WTC11 (cell line): ENCODE measurements at places on chromosomes 16 and 17. TPM values are rescaled to one million over a fixed set of nuclear protein-coding genes. Genes with fewer than 3 reads are reported as not detected.
A peak's percentile ranks its signal among the peaks of the same experiment; 100 is the strongest.

DNA sequence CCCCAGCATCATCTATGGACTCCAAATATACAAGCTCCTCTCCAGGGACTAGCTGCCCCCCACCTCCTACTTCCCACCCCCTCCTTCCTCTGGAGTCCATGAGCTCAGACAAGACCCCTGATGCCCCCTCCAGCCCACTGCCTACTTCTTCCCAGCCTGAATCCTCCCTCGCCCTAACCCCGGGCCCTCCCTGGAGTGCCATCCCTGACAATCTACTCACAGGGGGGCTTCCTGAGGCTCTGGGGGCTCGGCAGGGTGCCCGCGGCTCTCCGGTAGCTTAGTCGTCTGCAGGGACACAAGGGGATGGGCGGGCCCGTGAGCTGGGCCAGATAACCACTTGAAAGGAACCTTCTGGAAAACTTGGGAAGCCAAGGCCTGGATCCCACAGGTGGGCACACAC is 15.1 kb downstream of the MPP3 start:
- DNase-seq, result no peak

GRCh38 chr16:49504023-49504364 is 130.4 kb downstream of the C16orf78 start:
- no peak for DNase-seq

DNA sequence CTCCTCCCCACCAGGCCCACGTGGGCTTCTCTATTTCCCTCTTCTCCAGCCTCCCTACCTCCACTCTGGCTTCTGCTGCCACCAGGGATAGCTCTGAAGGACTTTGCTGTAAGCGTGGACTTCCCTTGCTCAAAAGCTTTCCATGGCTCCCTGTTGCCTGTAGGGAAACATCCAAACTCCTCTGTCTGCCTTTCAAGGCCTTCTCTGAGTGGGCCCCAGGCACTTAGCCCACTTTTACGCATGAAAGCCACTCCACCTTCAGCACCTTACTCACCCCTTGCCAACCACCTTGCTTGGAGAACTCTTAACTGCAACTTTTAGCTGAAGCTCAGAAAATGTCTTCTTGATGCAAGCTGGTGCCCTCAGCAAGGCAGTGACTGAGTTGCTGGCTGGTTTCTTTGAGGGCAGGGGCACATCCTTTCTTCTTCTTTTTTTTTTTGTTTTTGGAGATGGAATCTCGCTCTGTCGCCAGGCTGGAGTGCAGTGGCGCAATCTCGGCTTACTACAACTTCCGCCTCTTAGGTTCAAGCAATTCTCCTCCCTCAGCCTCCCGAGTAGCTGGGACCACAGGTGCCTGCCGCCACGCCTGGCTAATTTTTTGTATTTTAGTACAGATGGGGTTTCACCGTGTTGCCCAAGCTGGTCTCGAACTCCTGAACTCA is 52.0 kb upstream of the DLX4 start:
- DNase-seq, result no peak

DNA sequence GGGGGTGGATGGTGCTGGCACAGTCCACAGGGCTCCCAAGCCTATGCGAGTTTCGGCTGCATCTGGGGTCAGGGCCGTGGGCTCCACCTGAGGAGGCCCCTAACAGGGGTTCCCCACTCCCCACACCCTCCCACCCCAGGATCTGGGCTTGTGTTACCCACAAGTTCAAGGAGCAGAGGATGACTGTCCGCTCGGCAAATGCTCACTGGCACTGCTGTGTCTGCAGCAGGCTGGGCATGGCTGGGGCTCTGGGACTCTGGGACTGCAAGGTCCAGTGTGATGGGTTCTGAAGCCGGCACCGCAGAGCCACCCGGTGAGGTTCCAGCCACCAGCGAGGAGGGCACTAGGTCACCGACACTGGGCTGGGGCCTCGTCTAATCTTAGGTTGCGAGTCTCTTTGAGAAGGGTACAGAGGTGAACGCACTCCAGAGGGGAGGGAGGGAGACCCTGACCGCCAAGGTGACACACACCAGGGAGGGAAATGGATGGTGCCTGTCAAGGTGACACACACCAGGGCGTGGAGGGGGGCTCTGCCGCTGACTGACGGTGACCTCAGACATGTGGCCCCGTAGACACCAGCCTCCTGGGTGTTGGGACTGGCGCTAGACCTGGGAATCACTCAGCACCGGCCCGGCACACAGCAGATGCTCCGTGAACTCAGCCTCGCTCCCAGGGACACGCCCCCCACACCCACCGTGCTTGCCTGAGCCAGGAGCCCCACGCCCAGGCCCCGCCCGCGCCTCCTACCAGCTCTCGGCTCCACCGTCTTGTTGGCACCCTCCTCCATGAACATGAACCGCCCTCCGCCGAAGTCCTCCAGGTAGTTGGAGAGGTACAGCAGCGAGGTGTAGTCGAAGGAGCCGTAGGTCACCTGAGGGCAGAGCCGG is 20.5 kb upstream of the HEXD start:
- DNase-seq, result no peak

DNA sequence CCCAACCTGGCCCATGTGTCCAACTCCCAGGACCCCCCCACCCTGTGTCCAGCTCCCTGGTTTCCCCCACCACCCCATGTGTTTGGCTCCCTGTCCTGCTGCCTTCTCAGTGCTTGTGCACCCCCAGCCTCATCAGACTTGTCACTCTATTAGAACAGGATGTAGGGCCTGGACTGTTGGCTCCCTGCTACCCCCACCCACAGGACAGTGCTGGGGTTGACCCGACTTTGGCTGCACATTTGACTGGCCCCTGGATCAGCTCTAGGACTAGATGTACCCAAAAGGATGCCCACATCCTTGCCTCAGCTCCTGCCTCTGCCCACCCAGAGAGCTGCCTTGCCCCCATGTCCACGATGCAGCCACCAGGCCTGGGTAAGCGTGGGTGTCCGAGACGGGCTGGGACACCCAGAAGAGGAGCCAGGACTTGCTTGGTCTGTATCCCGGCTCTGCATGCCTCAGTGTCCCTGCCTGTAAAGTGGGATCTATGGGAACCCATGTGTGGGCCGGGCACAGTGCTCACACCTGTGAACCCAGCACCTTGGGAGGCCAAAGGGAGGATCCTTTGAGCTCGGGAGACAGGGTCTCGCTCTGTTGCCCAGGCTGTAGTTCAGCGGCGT is 1.5 kb upstream of the CCDC57 start:
- no peak for DNase-seq

GRCh38 chr17:61144137-61144536 is 255.5 kb upstream of the TBX2 start:
- DNase-seq, result no peak

- no peak for DNase-seq
These were observed 27.6 kb downstream of the CYB561 start for GRCh38 chr17:63418540-63418939.

GRCh38 chr16:12398029-12398682 is 405.5 kb downstream of the CPPED1 start:
- DNase-seq, result no peak

DNA sequence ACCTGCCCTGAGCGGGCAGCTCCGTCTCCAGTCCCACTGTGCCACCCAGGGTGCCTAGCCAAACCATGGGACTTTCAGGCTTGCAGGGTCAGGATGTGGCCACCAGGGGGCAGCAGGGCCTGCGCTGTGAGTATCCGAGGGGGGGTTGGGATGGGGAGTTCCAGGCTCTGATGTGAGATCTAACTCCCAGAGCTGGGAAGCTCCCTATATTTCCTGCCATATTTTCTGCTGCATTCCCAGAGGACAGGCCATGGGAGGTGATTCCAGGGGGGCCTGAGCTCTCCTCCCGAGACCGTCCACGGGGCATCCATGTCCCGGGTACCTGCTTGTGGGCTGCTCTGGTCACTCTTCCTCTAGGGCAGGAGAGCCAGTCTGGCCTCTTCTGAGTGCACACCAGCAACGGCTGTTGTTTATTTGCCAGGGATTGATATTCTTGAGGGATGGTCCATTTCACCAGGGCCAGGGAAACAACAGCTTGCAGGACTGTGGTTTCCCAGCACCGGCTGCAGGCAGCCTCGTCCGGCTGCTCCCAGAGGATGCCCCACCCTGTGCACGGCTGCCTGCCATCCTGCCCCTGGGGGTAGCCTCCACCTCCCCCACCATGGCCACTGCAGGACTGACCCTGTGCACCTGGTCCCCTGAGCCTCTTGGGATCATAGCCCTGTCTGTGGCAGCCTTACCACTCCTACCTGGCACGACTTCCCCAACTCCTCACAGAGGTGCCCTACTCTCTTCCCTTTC is 1.2 kb downstream of the GPR142 start:
- peak; percentile 79 for DNase-seq

DNA sequence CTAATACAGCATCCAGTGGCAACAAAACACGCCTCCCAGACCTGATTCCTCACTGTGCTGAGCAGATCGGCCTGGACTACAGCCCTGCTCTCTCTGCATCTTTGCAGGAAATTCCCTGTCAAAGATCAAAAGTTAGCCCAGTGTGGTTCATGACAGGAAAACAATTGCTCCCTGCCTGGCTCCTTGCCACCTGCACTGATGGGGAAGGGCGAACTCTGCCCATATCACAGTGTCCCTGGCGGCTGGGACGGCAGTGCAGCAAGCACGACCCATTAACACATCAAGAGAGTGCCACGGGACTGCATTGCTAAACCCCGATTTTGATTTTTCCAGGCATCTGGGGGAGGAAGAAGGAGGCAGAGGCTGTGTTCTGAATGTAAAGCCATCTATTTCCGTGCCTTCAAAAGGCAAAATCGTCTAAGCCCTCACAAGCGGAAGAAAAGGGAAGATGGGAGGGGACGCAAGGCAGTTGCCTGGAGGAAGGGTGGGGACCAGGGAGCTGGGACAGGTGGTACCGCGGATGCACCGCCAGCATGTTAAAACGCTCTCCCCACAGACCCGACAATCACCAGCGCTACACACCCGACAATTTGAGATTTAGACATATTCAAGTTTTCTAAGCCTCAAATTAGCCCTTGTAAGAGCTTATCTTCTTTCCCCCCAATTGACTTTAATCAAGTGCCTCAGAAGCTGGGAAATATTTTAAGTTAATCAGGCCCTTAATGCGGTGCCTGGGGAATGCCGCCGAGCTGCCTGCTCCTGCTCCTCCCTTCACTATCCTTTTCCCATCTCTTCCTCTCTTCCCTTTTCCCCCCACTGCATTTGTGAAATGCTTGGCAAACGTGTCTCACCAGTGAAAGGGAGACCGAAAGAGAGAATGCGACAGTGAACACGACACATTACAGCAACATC is 238.8 kb upstream of the CDH5 start:
- DNase-seq, result peak; percentile 33

DNA sequence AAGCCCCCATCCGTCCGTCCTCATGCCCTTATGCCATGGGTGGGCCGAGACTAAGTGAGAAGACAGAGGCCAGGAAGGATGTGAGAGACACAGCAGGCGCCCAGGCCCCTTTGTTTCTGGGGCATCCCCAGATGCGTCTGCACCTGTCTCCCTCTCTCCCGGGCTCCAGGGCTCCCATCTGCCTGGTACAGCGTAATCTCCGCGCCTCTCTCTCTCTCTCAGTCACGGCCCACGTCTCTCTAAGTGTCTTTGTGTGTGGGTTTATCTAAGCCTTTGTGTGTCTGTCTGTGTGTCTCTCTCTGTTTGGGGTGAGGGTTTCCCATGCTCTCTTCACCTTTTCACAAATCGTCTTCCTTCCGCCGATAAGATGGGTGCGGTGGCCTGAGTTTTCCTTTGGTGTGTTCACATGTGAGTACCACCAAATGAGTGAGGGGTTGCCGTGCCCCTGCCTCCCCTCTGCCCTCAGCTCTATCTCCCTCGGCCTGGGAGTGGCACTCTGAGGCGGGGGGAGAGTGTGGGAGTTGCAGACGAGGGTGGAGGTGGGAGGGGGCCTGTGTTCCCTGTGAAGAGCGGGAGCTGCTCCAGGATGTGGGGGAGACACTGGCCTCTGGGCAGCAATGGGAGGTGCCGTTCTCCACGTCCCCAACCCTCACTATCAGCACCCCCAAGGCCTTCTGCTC is 25.8 kb upstream of the ABCC3 start:
- DNase-seq, result no peak

- DNase-seq, result peak; percentile 40
These were observed 822 bp downstream of the IGF2BP1 start for GRCh38 chr17:48997827-48998586.

- DNase-seq, result no peak
These were observed 705.5 kb upstream of the CDH8 start for GRCh38 chr16:62741692-62742091.

DNA sequence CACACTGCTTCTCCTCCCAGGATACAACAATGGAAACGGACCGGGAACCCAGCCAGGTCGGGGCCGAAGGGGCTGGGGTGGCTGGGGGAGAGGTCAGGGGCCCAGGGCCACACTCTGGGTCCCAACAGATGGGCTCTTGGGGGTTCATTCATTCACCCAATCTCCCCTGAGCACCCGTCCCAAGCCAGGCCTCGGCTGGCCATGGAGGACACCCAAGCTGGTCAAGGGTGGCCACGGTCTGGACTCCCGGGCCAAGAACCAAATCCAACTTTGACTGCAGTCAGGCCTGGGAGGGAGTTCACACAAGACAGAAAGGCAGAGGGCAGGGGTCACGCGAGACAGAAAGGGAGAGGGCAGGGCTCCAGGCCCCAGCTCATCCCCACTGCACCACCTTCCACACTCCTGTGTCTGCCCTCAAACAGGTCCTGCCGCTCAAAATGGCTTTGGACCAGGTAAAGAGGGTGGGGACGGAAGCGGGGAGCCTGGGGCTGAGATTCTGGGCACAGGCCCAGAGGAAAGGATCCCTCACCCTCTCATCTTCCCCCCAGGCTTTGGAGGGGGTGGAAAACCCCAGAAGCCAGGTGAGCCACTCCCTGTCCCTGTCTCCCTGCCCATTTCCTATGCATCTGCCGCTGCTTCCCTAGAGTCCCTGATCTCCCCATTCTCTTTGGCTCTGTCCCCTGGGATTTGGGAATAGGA is 12.3 kb upstream of the PKMYT1 start:
- DNase-seq, result no peak

- no peak for DNase-seq
These were observed 74.3 kb upstream of the CES5A start for GRCh38 chr16:55949518-55949917.

- DNase-seq, result no peak
These were observed 73.8 kb downstream of the NDE1 start for GRCh38 chr16:15723808-15724207.

GRCh38 chr17:58679263-58680037 is 12.4 kb downstream of the TEX14 start:
- DNase-seq, result no peak

DNA sequence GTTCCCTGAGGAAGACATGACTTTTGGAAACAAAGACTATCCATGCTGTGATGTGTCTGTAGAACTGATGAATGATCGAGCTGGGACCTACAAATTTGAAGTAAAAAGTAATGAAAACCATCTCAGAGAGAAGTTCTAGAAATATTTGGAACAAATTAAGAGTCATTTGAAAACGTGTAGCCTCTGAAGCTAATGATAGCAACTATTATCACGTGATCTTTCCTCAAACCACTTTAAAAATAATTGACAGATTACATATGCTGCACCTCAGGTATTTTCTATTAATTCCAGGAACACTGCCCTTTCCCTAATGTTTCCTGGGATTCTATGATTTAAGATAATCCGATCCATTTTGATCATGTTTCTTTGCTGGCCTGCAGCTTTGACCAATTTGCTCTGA is 990.3 kb downstream of the CDH8 start:
- DNase-seq, result no peak

GRCh38 chr16:61382435-61382834 is 653.8 kb downstream of the CDH8 start:
- no peak for DNase-seq

TRPV3 gene
- 0.35 to 0.82 TPM (median 0.53 TPM) in 3 replicates for total RNA-seq

VKORC1 gene
- 85.7 to 114 TPM (median 110 TPM) in 3 replicates for total RNA-seq

IGSF6 gene
- total RNA-seq, result 0.25 TPM in 1 of 3 replicates, not detected in the others

AGRP gene
- total RNA-seq, result not detected in 3 replicates

ITPRIPL2 gene
- total RNA-seq, result 5.3 to 7.1 TPM (median 6.6 TPM) in 3 replicates

C17orf50 gene
- total RNA-seq, result 0.30 to 0.89 TPM (median 0.35 TPM) in 3 replicates

LAT gene
- total RNA-seq, result 2.0 to 5.6 TPM (median 3.5 TPM) in 3 replicates

TEX19 gene
- 0.89 to 1.4 TPM (median 1.4 TPM) in 3 replicates for total RNA-seq

MPO gene
- total RNA-seq, result not detected in 3 replicates

KRT37 gene
- total RNA-seq, result not detected in 3 replicates

CDRT15L2 gene
- total RNA-seq, result not detected in 3 replicates

CDC6 gene
- 85.9 to 125 TPM (median 87.9 TPM) in 3 replicates for total RNA-seq

KRT36 gene
- total RNA-seq, result not detected in 3 replicates
